ENCODE measurements at places on chromosomes 6 and 20.

GRCh38 chr6:132934496-132934895 is 120.1 kb downstream of the RPS12 start:
- DNase-seq = no peak

DNA sequence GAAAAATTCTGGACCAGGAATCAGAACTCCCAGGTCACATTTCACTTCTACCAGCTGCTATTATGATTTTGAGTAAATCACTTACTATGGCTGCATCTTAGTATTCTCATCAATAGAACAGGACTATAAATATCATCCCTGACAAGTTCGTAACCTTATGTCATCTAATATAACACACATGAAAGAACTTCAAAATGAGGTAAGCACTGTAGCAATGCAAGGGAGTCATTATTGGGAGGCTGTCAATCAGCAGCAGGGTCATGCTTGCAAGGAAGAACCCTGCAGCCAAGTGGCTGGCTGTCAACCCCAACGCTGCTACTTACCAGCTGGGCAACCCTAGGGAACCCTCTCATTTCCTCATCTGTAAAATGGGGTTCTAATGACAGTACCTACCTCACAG is 123.3 kb upstream of the B3GAT2 start:
- no peak for DNase-seq

DNA sequence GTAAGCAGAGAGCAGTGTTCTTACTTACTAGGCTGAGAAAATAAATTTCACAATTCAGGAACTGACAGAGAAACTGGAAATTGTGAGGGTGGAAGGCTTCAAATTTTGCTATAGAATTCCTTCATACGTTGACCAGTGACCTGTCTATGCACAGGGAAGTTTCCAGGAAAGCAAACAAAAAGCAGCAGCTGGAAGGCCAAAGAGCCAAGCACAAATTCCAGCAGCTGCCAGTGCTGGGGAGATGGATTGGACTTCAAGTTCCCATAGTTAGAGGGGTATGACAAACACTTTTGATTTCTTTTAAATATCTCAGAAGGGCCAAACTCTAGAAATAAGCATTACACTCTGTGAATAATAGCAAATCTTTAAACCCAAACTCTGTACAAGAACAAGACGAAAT is 299.1 kb upstream of the KCNQ5 start:
- no peak for DNase-seq

DNA sequence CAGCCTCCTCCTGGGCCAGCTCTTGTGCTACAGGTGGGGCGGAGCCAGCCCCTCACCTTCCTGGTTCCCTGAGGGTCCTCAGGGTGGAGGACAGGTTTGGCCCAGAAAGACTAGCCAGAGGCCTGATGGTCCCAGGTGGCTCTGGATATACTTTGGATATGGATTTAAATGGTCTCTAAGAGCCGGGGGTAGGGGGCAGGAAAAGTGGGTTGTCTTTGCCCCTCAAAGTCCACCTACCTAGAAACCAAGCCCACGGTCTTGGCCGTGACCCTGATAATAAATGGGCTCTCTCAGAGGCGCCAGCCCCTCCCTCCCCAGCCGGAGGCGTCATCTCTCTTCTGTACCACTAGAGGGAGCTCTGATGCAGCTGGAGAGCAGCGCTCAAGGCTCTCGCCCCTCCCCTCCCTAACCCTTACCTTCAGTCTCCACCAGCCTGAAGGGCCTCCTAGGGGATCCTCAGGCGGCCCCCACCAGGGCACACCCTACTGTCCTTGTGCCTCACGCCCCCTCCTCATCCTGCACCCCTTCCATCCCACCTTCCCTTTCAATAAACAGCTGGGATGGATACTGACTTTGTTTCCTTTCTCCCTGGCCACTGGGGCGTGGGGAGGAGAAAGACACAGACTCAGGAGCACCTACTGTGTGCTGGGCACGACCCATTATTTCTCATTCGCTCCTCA is 7.5 kb downstream of the NRSN2 start:
- DNase-seq = peak; percentile 89

DNA sequence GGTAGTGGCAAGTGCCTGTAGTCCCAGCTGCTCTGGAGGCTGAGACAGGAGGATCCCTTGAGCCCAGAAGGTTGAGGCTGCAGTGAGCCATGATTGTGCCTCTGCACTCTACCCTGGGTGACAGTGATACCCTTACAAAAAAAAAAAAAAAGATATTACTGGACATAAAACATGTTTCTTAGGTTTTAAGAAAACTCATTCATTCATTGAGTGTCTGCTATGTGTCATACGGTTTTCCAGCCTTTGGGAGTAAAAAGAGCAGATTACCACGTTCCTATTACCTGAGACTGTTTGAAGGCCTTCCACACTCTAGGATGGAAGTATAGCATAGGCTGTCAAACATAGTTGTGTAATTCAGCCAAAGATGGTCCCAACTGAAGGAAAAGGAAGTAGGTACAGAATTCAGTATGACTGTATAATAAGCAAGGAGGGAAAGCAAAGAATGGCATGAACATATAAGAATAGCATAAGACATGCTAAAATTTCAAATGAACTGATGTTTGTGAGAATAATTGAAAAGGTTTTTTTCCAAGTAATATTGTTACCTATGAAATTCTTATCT is 22.0 kb downstream of the STXBP5 start:
- no peak for DNase-seq

DNA sequence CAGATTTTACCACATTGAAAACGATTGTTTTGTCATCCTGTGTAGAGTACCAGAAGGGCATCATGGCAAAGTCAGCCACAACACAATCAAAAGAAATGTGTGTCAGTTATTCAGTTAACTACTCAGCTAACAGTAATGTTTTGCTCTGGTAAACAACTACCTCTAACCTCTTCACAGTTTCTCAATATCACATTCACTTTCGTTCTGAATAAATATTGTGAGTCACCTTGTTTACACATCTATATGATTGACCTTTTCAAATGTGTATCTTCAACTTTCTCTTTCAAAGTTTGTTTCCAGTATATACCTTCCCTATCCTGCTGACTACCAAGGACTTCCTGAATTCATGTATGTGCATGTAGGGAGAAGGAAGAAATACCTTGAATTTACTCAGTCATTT is 216.6 kb upstream of the UFL1 start:
- no peak for DNase-seq

DNA sequence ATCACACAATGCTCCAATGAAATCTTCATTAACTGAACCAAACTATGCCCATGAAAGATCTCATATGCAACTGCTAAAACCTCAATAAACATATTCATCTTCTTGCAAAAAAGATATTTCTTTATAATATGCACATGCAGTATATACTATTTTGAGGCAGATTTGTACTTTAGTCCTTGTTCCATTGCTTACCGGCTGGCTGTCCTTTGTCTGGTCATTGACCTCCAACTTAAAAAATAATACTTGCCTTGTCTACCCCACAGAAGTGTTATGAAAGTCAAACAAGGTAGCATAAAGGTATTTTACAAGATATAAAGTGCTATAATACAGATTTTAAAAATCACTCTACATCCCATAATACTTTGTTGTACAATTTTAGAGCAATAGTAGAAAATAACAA is 88.3 kb downstream of the ATG5 start:
- DNase-seq = no peak

- DNase-seq = no peak
Observed at GRCh38 chr6:34679552-34680253, 16.9 kb downstream of the ILRUN start.

- no peak for DNase-seq
Observed at GRCh38 chr6:85464722-85465150, 14.9 kb downstream of the NT5E start.

DNA sequence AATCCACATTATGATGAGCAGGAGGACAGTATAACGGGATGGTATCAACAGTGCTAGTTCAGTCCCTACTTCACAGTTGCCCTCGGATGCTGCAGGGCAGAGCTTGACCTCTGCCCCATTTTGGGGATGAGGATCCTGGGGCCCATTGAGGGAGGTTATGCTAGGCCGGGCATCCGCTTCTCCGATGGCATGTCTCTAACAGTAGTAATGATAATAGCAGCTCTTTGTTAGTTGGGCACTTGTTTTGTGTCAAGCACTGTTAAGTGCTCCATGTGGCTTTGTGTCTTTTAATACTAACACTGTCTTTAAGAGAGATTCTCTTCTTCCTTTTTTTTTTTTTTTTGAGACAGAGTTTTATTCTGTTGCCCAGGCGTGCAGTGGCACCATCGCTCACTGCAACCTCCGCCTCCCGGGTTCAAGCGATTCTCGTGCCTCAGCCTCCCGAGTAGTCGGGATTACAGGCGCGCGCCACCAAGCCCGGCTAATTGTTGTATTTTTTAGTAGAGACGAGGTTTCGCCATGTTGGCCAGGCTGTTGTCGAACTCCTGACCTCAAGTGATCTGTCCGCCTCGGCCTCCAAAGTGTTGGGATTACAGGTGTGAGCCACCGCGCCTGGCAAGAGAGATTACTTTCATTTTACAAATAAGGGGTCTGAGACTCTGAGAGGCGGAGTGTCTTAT is 1.1 kb downstream of the MAPRE1 start:
- no peak for DNase-seq

GRCh38 chr6:169700296-169700695 is 1.5 kb downstream of the WDR27 start:
- peak; percentile 24 for DNase-seq

DNA sequence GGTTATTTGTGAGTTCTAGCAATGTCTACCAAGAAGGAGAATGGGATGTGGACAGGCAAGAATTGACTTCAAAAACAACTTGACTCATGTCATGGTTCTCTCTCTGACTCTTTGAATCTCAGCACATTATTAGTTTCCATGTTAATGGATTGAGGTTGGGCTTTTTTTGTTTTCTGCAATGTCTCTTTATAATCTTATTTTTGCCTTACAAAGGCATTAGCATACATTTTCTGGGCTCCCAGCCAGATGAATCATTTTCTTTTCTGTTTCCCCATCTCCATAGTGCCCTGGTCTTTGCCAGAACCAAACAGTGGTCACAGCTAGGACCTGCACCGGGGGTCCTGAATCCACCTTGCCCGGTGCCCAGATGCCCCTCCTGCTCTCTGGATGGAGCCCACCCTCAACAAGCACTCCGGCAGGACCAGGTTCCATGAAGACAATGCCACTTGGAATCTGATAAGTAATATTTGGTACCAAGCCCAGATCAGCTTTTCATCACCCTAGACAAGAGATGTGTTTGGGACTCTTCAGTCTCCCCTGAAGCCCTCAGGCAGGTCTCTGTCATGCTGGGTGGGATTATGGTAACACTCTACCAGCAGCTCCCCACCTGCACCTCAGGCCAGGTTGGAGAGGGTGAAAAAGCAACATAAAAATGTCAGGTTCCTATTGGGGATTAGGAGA is 266.7 kb upstream of the SULF2 start:
- no peak for DNase-seq

- DNase-seq = no peak
Observed at GRCh38 chr6:165854061-165854862, 191.2 kb upstream of the PDE10A start.

DNA sequence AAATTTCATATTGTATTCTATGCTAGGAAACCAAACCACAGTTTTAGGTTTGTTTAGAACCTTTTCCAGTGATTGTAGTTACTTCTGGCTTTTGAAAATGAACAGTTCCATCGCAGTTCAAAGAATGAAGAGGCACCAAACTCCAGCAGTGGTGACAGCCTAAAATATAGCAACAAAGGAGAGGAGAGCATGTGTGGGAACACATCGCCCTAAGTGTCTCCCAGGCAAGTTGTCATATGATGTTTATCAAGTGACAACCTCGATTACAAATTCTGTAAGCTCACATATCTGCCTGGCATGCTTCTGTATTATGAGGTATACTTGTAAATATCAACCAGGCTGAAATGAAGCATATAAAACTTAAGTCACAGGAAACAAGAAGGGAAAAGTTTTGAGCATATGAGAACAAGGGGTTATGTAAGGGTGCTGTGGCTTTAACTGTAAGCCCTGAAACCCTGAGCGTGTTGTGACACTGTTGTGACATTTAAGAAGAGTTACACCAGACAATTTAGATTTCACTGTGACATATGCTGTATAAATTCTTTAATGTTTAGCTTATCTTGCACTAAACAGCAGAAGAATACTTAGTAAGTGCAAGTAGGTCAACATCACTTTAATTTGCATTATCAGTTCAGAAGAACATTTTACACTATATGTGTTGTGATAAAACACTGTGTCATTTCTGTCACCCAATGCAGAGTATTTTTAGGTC is 29.1 kb upstream of the FBXL4 start:
- DNase-seq = no peak

DNA sequence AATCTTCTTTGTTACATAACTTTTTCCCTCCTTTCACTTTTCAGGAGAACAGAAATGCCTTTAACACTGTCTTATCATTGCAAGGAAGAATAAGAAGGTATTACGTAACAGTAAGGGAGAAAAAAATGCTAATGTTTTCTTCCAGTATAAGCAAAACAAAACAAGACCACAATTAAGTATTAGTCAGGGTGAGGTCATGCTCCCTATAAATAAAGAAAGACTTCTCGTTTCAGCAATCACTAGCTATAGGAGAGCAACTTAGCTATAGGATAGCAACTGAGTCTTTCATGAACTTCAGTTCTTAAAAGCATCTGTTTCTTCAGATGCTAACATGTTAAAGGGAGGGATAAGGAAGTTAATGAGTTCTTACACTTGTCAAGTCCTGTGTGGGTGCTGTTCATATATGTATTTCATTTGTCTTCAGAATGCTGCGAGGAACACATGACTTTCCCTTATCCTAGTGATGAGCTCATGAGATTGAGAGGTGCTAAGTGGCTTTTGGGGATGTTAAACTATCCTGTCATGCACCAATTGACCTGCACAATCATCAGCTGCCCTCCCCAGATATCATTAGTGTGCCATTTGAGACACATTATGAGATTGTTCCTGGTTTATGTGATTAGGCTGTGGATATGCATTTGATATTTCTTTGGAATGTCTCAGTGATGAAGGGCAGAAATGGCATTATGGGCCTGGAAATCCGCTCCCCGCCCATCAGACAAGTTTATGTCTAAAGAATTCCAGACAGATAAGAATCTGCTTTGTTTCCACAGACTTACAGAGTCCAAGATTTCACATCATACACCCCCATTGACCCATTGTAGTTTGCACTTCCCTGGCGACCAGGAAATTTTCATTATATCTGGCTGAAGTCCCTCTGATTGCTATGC is 37.5 kb downstream of the LAMA4 start:
- no peak for DNase-seq

All from HEK293T (cell line).